Stimulated activated CD4-positive, alpha-beta T cell treated with anti-CD3 and anti-CD28 coated beads, Interleukin-12 subunit alpha, Interleukin-12 subunit beta, amount 100 ng/mL, for 4 hours (primary cell): ENCODE measurements at places on chromosomes 11 and 22.

DNA sequence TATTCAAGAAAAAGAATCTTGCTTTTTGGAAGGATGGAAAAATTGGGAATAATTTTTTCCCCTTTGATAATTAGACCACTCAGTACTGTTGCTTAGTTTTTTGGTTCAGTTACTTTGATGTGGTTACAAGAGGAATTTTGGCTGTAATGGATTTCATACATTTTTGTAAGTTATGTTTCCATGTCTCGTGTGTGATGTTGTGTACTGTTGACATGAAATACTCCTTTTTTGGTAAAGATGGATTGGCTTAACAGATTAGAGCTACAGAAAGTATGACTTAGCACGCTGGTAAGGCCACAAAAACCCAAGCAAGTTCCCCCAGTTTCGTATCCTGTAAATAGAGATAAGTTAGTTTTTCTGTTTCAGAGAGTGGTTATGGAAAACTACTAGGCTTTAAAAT, 11.9 kb downstream of the TBCEL start:
- no peak for DNase-seq

DNA sequence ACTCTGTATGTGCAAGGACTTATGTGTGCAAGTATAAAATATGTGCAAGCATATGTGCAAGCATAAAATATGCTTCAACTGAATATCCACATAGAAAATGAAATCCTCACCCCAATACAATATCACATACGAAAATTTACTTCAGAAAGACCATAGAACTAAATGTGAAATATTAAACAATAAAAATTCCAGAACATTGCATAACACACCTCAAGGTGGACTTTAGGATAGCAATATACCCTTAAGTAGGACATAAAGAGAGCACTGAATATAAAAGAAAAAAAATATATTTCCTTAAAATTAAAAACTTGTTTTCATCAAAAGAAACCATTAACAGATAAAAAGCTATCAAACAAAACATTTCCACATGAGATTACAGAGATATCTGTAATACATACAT, 67.8 kb downstream of the FCHSD2 start:
- no peak for DNase-seq

GRCh38 chr11:115251126-115251525, 253.1 kb downstream of the CADM1 start:
- no peak for DNase-seq

GRCh38 chr11:61297746-61298145, 2.6 kb upstream of the VWCE start:
- no peak for DNase-seq

GRCh38 chr22:40932396-40932795, 18.8 kb upstream of the RBX1 start:
- no peak for DNase-seq
